ENCODE measurements at places on chromosomes 1 and 21.

GRCh38 chr1:221778535-221779142 lies 36.8 kb upstream of the DUSP10 start:
- DNase-seq = no peak

GRCh38 chr1:160971618-160972056 lies 17.0 kb upstream of the ITLN2 start:
- no peak for DNase-seq

DNA sequence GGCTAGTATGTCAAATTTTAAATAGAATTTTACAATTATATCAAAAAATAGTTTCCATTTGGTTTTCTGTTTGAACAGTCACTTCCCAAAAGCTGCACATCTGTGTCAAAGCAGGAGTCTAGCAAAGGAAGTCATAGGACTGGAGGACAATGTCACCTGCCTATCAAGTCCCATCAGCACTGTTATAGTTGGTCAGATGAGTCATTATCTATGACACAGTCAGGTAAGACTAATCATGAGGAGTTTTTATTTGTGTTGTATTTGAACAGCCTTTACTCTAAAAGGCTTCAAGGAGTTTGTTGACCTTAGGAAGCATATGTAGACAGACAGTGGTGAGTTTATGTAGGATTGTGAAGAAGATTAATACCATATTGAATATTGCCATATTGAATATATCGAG lies 74.2 kb upstream of the QSOX1 start:
- DNase-seq = no peak

DNA sequence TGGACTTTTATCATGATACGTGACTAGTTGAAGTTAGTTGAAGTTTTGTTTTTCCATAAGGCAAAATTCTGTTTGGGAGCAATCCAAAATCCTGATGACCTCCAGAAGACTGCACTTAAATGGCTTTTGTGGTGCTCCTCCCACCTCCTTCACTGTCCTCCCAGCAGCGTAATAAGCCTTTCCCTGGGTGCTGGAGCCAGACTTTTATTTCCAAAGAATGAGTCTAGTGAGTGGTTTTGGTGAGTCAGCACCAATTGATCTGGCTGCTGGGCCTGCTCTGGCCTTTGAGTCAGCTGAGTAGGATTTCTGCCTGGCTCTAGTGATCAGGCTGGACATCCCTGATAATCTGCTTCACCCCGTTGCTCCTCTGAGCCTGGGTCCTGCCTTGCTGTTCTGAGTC lies 21.7 kb upstream of the KCND3 start:
- DNase-seq = no peak

Measured in SK-N-MC (cell line).